ENCODE measurements at places on chromosomes 3 and 15.

- DNase-seq = no peak
Observed at GRCh38 chr3:66418475-66418931, 82.3 kb downstream of the LRIG1 start.

DNA sequence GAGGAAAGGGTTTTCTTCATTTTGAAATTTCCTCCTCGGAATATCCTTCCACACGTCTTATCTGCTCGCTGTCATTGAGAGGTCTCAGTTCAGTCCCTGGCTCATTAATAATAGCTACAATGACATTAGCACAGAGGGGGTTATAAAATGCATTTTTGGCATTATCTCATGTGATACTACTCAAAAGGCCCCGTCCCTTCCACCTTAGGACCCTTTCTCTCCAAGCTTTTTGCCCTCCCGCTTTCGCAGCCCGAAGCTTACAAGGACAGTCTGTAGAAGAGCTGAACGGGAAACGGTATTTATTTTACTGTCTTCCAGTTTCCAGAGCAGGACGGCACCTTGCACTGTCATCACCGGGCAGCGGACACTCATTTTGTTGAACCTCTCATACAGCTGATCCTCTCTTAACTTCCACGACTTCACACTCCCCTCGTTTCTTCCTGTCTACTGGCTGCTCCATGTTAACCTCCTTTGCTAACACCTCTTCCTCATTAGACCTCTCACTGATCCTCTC, 5.6 kb upstream of the PLEKHO2 start:
- DNase-seq = no peak

- DNase-seq = no peak
Observed at GRCh38 chr15:96209285-96209735, 121.2 kb upstream of the NR2F2 start.

DNA sequence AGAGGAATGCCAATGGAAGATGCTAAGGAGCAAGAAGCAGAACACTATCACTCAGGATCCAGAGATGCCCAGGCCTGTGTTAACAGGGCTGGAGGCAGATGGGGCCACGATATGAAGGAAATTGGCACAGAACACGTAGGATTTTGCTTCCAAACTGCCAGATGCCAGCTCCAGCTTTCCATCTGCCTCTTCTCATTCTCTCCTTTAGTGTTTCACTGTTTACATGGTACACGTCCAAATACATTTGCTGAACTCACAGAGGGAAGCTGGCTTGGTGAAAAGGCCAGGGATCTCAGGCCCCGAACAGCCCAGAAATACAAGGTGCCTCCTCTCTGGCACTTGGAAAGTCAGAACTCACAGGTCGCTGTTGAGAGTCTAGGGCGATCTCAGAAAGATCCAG, 187.0 kb downstream of the NTRK3 start:
- no peak for DNase-seq

- no peak for DNase-seq
Observed at GRCh38 chr3:183122257-183122932, 23.1 kb upstream of the MCCC1 start.

- DNase-seq = no peak
Observed at GRCh38 chr3:14352002-14352627, 50.3 kb upstream of the SLC6A6 start.

- no peak for DNase-seq
Observed at GRCh38 chr15:57281321-57281720, 95.0 kb upstream of the CGNL1 start.

GRCh38 chr15:22956978-22957260, 23.2 kb downstream of the CYFIP1 start:
- DNase-seq = no peak

- DNase-seq = no peak
Observed at GRCh38 chr3:172153335-172153861, 114.0 kb downstream of the FNDC3B start.

GRCh38 chr3:58260733-58261132, 23.1 kb downstream of the ABHD6 start:
- no peak for DNase-seq

- DNase-seq = no peak
Observed at GRCh38 chr3:182129740-182130139, 418.0 kb downstream of the SOX2 start.

GRCh38 chr3:32553459-32553858, 17.2 kb downstream of the DYNC1LI1 start:
- no peak for DNase-seq

DNA sequence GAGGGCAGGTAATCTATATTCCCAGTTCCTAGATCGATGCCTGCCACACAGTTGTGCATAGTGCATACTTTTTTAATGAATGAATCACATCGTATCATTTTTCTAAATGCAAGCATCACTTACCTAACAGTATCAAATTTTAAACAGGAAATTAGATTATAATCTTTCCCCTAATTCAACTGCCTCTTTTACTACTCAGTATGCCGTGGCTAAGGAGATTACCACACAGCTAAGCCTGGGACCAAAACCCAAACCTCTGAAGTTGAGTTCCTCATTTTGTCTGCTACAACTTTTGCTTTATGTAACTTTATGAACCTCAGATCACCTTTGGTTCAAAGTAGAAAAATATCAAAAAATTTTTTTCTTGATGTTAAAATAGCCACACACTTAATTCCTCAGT, 53.2 kb upstream of the FNDC3B start:
- no peak for DNase-seq

- DNase-seq = no peak
Observed at GRCh38 chr3:159928071-159928491, 60.6 kb upstream of the IL12A start.

- DNase-seq = no peak
Observed at GRCh38 chr3:45572755-45573154, 21.8 kb upstream of the LIMD1 start.

DNA sequence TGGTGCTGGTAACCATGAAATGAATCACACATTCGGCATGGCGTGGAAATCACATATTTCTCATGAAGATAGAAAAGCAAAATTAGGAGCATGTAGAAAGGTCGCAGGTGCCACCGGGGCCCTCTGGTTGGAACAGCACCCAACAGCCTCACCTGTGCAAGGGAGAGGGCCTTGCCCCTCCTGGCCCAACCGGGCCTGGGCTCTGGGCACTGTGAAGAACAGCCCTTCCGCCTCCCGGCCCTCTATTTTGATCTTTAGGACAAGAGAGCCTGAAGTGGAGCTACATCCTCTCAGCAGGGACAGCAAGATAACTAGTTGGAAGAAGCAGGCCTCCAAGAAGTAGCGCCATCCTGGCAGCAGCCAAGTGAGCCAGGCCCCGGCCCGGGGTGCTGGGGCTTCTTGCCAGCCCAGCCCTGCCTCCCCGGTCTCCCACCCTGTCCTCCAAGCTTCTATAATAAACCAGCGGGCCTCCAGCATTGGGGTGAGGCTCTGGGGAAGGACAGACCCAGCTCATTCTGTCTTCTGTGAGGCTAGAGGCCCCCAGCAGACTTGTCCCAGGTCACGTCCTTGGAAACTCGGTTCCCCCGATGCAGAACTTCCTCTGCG, 46.1 kb upstream of the FGD5 start:
- no peak for DNase-seq

DNA sequence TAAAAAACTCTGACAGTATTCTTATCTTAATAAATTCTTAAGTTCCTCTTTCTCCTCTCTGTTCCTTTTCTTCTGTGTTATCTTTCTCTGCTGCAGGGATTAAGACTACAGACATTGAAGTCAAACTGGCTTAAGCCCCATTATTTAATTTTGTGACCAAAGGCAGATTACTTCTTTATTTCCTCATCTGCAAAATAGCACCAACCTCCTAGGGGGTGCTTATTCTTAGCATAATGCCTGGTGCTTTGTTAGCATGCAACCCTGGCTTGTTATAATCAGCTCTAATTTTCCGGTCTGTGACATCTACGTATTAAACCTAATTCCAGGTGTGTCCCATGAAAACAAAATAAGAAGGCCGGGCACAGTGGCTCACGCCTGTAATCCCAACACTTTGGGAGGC, 23.8 kb downstream of the SEMA6D start:
- DNase-seq = no peak

DNA sequence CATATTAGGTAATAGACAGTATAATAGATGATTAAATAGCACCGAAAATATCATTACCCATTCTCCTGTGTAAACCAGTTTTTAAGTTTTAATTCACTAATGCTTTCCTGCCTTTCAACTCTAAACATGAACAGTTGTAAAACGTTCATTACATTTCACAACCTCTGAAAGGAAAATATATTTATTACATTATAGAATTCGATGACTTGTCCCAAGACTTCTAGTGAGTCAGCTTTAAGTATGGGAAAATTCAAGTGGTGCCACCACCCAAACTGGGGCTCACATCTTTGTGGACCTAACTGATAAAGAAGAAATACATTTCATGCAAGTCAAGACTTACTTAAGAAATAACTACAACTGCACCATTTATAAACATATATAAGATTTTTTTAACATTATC, 2.0 kb downstream of the TRIM59 start:
- no peak for DNase-seq

DNA sequence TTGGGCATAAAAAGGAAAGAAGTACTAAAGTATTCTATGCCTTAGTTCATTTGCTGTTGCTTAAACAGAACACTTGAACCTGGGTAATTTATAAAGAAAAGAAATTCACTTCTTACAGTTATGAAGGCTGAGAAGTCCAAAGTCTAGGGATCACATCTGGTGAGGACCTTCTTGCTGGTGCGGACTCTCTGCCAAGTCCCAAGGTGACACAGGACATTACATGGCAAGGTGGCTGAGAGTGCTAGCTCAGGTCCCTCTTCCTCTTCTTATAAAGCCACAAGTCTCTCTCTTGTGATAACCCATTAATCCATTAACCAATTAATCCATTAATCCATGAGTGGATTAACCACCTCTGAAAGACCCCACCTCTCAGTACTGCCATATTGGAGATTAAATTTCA, 3.1 kb upstream of the ZBTB38 start:
- no peak for DNase-seq

GRCh38 chr3:194976049-194976451, 290.4 kb downstream of the FAM43A start:
- no peak for DNase-seq

DNA sequence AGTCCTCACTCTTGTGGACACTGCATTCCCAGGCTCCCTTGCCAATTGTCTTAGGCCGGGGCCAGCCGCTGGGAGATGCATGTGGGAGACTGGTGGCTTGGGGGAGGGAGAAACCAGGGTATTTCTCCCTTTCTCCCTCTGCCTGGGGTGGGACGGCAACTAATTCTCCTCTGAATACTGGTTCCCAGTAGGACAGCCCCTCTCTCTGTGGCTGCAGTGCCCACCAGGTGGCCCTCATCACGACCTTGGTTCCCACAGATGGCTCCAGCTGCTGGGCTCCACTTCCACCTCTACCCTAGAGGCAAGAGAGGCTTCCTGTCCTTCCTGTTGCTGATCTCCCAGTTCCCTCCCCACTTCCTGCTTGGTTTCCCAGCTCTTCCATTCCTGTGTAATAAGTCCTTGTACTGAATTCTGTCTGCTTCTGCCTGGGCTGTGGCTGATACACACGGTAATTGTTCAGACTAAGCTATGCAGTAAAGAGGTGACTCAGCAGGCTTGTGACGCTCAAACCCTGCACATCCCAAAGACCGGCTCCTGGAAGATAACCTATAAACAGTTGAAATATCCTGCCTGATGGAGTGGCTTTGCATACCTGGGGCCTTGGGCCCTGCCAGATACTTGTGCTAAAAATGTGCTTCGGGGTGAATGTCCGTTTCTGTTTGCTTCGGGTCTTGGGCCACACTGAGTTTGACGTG, 20.4 kb upstream of the COPG1 start:
- no peak for DNase-seq

GRCh38 chr15:39595338-39596221, 14.7 kb downstream of the THBS1 start:
- DNase-seq = no peak

DNA sequence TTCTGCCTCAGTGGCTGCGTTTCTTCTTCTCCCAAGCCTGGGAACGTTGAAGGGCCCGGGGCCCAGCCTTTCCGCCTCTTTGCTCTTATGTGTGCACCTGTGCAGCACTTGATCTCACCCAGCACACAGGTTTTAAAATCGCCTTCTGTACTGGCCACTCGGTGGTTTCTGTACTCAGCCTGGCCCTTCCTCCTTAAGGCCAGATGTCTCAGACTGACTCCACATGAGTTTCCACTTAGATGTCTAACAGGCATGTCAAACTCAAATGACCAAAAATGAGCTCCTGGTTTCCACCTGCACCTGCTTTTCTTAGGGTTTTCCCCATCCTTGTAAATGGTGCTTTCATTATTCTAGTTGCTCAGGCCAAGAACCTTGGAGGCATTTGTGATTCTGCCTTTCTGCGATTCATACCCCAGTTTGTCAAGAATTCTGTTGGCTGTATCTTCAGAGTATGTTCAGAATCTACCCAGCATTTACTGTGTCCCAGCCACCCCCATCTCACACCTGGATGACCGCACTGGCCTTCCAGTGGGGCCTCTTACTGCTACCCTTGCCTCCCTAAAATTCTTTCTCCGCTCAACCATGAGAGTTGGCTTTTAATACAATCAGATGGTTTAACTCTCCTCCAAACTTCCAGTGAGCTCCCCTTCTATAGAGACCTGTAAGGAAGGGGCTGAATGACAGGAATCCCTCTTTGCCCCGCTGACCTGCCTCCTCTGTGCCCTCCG, 2.2 kb upstream of the TRAK1 start:
- no peak for DNase-seq

DNA sequence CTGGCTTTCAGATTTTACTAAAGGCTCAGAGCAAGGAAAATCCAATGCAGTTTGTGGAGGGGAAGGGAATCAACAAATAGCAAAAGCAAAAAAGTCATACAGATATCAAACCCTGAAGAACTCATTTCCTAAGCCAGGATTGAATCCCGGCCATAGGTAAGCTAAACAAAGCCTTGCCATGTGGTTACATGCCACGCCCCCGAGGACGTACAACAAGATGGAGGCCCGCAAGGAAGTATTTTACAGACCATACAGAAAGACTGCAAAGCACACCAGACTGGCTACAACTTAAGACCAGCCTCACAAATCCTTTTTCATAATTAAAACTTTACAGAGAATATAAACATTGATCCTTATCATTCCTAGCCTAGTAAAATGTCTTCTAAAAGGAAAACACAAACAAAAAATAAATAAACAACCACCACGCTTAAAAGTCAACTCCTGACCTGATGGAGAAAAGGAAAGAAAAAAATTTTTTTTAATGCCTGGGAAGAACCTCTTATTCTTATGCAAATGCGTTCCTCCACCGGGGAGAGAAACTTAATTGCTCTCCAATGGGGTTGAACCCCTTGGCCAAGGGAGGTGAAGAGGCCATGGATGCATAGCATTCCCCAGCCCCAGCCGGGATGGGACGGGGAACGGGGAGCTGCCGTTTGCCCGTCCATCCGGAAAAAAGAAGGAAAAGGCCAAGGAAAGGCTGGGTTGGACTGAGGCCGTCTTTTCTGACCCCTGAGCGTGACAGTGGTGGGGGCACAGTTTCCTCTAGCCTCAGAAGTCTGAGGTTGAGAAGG, 39.3 kb downstream of the IL1RAP start:
- DNase-seq = no peak

- no peak for DNase-seq
Observed at GRCh38 chr3:37537914-37538691, 323.6 kb upstream of the CTDSPL start.

GRCh38 chr15:40696228-40696627, 1.3 kb downstream of the RAD51 start:
- DNase-seq = no peak

GRCh38 chr3:187914231-187914630, 169.0 kb upstream of the BCL6 start:
- no peak for DNase-seq
